GM19239 (cell line): ENCODE measurements at places on chromosomes 16 and 17.
A peak's percentile ranks its signal among the peaks of the same experiment; 100 is the strongest.

DNA sequence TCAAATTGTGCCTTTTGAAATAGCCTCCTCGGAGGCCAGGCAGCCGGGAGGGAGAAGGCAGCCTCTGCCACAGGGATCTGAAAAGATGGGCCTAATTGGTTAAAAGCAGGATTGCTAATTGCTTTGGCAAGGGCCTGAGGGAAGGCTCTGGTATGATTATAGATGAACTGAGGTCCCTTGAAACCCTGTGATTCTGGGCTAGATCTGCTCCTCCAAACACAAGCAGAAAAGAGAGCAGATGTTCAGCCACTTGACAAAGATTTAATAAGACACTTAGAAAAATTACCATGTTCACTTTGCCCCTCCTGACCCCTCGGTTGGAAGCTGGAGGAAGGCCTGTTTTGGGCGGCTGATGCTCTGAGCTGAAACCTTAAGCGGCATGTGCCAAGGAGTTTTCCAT lies 209.5 kb upstream of the MPHOSPH6 start:
- DNase-seq, result no peak

GRCh38 chr16:84569382-84569987 lies 48.4 kb downstream of the COTL1 start:
- no peak for DNase-seq

GRCh38 chr17:57366558-57367351 lies 110.4 kb downstream of the MSI2 start:
- DNase-seq, result no peak

DNA sequence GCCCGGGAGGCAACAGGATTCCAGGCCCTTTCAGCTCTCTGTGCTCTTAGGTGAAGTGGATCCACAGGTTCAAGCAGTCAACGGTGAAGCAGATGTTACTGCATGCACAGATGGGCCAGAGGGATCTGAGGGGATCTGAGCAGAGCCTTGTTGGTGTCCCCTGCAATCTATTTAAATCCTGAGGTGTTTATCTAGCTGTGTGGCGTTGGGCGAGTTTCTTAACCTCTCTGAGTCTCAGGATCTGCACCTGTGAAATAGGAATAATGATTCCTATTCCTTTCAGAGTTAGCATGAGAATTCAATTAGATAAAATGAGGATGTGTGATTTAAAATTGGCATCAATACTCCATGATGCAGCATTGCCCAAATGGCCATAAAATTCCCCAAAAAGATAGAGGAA lies 237.3 kb upstream of the CDH5 start:
- no peak for DNase-seq

GRCh38 chr17:51499897-51500296 lies 239.6 kb downstream of the UTP18 start:
- DNase-seq, result no peak

- DNase-seq, result no peak
Measured at GRCh38 chr17:11730747-11731146, 132.5 kb downstream of the DNAH9 start.

DNA sequence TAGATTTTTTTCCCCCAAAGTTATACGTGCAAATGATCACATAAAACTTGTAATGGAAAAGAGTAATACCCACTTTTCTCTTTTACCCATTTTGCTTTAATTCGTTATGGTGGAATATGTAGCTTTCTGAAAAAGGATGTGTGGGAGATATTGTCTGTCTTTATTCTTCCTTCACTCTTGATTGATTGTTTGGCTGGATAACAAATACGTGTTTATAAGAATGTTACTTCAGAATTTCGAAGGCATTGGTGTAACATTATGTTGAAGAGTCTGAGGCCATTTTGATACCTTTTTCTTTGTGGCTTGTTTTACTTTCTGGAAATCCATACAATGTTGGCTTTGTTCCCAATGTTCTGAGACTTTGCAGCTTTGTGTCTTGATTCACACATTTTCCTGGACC lies 71.4 kb downstream of the BCAS3 start:
- DNase-seq, result no peak

- no peak for DNase-seq
Measured at GRCh38 chr17:20206591-20206990, 197.4 kb downstream of the SPECC1 start.

DNA sequence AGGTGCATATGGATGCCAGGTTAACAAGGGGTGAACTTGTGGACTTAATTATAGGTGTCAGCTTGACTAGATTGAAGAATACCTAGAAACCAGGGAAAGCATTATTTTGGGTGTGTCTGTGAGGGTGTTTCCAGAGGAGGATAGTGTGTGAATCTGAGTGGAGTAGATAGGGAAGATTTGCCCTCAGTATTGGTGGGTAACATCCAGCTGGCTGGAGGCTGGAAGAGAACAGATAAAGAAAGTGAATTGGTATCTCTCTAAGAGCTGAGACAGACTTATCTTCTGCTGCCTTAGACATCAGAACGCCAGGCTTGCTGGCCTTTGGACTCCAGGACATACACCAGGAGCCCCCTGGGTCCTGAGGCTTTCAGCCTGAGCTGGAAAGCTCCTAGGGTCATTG lies 75.2 kb downstream of the CDRT15 start:
- DNase-seq, result no peak

GRCh38 chr16:50644729-50645128 lies 36.4 kb downstream of the SNX20 start:
- DNase-seq, result peak; percentile 31
